Stimulated activated CD4-positive, alpha-beta T cell treated with anti-CD3 and anti-CD28 coated beads, Interleukin-1b, Interleukin-23, amount 100 ng/mL, for 1 hour (primary cell): ENCODE measurements at places on chromosomes 5 and 9.

DNA sequence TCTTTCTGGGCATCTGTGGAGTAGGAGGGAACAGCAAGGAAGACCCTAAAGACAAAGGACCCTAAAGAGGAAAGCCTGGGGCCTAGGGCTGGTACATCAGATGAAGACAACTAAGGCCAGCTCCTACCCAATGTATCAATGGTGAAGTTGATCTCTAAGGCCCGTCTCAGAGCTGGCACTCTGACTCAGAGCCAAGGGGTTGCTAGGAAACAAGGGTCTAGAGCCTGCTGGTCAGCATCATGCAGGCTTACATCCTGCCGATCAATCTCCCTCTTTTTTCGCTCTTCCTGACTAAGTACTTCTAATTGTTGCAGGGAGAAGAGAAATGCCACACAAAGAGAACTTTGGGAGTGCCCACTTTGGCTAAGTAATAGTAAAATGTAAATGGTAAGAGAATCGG, 26.2 kb downstream of the TRIM32 start:
- no peak for DNase-seq

GRCh38 chr9:91919621-91920020, 30.4 kb downstream of the ROR2 start:
- no peak for DNase-seq

DNA sequence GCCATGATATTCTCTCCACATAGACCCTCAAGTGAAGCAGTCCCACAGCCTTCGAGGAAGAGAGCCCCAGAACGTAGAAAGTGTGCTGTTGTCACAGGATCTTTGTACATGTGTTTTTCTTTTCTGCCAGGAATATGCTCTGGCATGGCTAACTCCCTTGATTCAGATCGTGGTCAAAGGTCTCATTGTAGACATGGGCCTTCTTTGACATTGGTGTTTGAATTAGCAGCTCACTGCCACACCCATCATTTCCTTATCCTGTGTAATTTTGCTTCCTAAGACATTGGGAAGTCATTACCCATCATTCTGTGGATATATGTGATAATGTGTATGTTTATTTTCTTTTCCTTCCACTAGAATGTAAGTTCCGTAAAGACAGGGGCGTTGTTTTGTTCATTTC, 25.5 kb downstream of the MTRR start:
- no peak for DNase-seq

GRCh38 chr5:37662789-37663485, 176.9 kb downstream of the GDNF start:
- no peak for DNase-seq

- no peak for DNase-seq
These were observed 211.6 kb downstream of the MAST4 start for GRCh38 chr5:66807743-66808142.

GRCh38 chr5:52893863-52894262, 95.3 kb upstream of the ITGA2 start:
- no peak for DNase-seq

DNA sequence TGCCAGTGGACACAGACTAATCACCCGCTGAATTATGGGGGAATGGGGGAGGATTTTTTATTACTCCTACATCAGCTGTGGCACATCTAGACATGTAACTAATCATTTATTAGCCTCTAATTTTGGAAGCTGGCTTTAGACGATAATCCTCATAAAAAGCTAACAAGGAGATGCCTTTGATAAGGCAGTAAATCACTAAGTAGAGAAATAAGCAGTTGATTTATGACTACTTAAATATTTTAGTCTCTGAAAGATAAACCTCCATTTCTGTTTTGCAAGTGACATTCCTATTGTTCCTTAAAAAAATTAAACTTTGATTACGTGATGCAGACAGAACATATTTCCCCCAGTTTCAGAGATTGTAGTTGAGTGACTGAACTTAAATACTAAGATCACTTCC, 206.4 kb upstream of the CDKN2B start:
- DNase-seq, result no peak

DNA sequence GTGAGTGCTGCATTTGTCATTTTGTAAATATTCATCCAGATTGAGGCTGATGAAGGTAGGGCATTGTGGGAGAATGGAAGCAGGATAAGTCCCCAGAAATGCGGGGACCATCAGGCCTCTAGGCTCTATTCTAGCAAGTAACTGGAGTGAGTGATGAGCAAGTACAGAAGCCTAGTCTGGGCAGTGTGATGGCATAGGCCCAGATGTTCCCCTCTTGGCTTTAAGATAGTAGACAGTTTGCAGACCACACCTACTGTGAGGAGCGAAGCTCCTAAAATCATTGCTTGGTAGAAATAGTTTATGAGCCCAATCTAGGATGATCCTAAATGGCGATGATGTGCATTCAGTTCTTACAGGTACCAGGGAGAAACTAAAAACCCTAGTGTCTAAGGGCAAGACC, 24.3 kb downstream of the NDFIP1 start:
- DNase-seq, result no peak

GRCh38 chr9:70954126-70954525, 167.3 kb downstream of the TRPM3 start:
- no peak for DNase-seq

DNA sequence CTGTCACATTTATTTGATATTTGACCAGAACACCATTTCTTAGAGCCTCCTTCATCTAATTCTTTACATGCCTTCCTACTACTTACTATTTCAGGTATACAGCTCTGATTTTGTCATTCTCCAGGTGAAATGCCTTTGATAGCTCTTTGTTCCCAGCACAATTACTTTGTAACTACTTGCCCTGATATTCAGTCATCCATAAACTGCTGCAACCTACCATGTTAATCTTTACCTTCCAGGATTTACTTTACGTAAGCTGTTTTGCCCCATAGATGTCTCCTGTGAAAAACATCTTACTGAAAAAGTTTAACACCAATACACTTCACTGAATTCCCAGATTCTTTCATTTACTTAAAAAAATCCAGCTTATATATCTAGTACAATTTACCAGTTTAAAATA, 443.8 kb upstream of the CYLC2 start:
- DNase-seq, result no peak

- no peak for DNase-seq
These were observed 17.3 kb downstream of the ITGA1 start for GRCh38 chr5:52804981-52805380.

GRCh38 chr5:123997462-123998215, 485.7 kb downstream of the CSNK1G3 start:
- no peak for DNase-seq

DNA sequence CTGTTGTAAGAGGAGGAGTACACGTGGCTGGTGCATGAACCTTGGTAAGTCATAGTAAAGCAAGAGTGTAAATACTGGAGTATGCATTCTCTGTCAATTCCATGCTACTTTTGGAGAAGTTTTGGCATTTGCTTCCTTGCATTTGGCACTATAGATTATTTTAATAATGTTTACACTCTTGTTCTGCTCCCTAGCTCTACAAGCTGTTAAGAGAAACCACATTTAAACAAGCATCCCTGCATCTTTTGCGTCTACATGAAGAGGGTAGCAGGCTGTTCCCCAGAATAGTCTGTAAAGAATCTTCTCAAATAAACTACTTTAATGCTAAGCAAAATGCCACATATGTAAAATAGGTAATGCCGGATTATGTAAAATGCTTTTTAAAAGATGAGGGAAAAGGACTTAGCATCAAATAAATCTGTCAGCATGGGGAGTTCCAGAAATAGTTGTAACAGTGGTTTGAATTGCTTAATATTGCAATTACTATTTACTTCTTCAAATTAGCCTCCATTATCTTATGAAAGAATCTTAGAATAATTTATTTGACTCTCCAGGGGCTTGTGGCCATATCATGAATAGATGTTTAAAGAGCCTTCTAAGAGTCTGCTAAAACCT, 2127.3 kb upstream of the WWC1 start:
- DNase-seq, result no peak

GRCh38 chr5:108461628-108462367, 79.9 kb upstream of the FBXL17 start:
- DNase-seq, result no peak

- DNase-seq, result no peak
These were observed at the start of gene FER for GRCh38 chr5:108747774-108748400. Gene FER (plus strand): TSS chr5:108747897. CDS start chr5:108798183, 50,286 bp downstream.

DNA sequence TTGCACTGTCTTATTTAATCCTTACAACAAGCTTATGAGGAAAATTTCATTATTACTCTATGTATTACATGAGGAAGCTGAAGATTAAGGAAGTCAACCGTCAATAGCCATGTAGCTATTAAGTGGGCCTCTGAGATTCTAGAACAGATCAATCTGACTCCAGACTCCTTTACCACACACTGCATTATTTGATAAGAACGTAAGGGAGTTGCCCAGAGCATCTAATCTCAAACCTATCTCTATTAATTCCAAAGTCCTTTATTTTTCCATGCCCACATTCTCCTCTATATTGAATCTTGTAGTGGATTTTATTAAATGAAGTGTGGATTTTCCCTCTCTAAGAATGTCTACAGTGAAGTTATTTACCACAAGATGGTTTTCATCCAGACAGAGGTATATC, 118.2 kb upstream of the MTAP start:
- no peak for DNase-seq

DNA sequence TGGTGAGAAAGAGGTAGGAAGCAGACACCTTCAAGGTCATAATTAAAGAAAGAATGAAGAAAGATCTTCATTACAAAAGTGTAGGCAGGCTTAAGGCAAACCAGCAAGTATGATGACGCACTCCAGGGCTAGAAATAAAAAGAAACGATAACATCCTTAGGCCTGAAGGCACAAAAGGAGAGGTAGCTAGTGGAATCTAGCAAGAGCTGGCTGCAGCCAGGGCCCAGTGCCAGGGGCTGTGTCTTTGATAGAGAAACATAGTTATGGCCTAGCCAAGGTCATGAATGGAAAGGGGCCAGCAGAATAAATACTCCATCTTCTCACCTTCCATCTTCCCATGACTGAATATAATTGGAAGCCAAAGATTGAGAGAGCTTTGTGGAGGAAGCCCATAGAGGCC, 6.8 kb upstream of the SH3TC2 start:
- no peak for DNase-seq

GRCh38 chr5:34854459-34855174, 15.7 kb downstream of the TTC23L start:
- no peak for DNase-seq

GRCh38 chr5:107564931-107565372, 105.8 kb downstream of the EFNA5 start:
- DNase-seq, result no peak

- DNase-seq, result no peak
These were observed 83.0 kb downstream of the NPR3 start for GRCh38 chr5:32794086-32794485.

- DNase-seq, result no peak
These were observed 10.6 kb downstream of the DDX46 start for GRCh38 chr5:134769206-134769605.

DNA sequence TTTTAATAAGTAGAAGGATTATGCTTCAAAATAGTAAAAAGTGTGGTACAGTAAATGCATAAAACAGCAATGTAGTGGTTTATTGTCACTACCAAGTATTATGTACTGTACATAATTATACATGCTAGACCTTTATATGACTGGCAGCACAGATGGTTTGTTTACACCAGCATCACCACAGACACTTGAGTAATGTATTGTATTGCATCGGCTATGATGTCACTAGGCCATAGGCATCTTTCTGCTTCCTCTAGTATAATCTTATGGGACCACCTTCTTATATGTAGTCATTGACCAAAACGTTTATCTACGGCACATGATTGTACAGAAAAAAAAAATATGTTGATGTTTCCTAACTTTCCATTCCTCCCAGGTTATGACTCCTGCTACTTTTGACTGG, 31.9 kb upstream of the SSBP2 start:
- no peak for DNase-seq

GRCh38 chr9:117868594-117868993, 164.4 kb downstream of the TLR4 start:
- DNase-seq, result no peak

DNA sequence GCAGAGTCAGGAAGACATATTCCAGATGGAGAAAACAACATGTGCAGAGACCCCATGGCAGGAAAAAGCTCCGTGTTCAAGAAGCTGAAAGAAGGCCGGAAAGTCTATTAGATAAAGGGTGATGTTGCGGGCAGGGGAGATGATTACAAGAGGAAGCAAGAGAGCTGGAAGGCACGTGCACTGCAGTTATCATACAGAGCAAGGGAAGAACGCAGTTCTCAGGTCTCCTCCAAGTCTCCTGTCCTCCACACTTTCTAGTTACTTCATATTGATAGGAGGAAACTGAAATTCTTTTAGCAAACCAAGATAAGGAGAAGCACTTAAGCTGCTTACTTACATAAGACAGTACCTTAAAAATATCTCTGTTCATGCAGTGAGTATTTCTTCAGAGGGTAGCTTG, 58.3 kb upstream of the PLPP6 start:
- no peak for DNase-seq

GRCh38 chr5:41925555-41925951, 472 bp downstream of the FBXO4 start:
- DNase-seq, result no peak

GRCh38 chr5:176687881-176688280, 40.6 kb downstream of the TSPAN17 start:
- DNase-seq, result no peak

DNA sequence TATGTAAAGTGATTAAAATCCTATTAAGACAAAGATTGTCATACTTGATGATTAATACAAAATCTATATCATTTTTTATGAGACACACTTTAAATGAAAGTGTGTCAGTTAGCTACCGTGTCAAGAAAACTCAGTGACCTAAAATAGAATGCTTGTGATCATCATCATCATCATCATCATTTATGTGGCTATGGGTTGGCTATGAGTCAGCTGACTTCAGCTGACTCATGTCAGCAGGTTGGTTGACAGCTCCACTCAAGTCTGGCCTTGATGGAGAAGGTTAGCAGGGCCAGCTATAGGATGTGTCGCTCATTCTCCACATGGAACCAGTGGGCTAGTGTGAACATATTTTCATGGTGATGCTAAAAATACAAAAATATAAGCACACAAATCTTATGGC, 43.8 kb upstream of the ZNF300 start:
- no peak for DNase-seq

GRCh38 chr9:75071530-75072122, 16.3 kb downstream of the NMRK1 start:
- DNase-seq, result peak; percentile 44

- DNase-seq, result no peak
These were observed 26.2 kb upstream of the MSX2 start for GRCh38 chr5:174698156-174698555.

GRCh38 chr5:97635553-97635952, 452.5 kb upstream of the RIOK2 start:
- no peak for DNase-seq

DNA sequence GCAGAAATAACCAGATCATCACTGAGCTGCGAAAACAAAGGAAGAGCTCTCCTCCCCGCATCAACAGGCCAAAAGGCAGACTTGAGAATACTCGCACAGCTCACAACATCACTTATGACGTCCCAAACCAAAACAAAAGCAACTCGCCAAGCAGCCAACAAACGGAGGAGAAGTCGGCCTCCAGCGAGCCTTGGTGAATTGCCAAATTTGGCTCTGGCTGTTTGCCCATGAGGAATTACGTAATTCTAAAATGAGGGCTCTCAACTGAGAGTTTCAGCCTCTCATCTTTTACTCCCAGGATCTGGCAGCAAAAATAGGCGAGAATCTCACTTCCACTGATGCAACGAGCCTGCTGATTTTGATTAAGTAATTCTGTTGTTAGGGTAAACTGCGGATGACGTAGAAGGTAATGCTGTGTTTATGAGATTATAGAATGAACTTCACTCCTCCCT, 51.7 kb upstream of the SEMA6A start:
- no peak for DNase-seq

- no peak for DNase-seq
These were observed 72.4 kb upstream of the CXCL14 start for GRCh38 chr5:135651156-135651555.

GRCh38 chr5:169164481-169164925, 136.4 kb downstream of the SLIT3 start:
- DNase-seq, result no peak
